Globus pallidus (tissue), 1 donor: ENCODE measurements at places on chromosomes 6 and 20.

- no peak for DNase-seq
Measured at GRCh38 chr6:20985821-20986220, 451.6 kb downstream of the CDKAL1 start.

DNA sequence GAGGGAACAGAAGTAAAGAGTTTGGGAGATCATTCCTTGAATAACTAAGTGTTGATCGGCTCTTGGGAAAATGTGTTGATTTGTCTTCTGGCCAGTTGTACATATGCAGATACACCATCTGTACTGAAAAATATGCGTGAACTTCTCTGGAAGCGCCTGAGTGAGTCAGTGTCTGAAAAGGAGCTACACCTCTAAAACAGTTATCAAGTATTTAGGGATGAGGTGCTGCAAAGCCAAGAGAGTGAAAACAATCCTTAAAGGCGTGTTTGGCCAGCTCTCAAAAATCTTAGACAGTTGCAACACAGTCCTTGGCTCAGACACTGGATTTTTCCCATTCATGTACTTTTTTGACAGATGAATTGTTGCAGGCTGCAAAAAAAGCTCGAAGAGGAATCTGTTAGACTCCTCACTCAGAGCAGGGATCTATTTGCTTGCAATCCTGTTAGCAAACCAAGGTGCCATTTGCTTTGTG, 61.3 kb downstream of the BMP6 start:
- no peak for DNase-seq

DNA sequence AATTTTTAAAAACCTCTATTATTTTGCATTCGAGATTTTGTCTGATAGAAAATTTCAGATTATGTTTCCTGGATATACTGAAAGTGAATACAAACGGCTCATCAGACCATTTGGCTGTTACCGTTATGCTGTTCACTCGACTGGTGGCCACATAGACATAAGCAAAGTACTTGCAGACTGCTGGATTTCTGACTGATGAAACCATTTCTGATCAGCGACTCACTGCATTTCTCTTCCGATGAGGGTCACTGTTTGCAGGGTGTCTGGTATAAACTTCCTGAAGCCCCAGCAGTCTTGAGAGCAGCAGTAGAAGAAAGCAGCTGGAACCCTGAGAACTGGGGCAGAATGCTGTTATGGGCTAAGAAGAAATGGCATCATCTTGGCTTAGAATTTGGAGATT, 17.7 kb downstream of the SNX9 start:
- DNase-seq = no peak

DNA sequence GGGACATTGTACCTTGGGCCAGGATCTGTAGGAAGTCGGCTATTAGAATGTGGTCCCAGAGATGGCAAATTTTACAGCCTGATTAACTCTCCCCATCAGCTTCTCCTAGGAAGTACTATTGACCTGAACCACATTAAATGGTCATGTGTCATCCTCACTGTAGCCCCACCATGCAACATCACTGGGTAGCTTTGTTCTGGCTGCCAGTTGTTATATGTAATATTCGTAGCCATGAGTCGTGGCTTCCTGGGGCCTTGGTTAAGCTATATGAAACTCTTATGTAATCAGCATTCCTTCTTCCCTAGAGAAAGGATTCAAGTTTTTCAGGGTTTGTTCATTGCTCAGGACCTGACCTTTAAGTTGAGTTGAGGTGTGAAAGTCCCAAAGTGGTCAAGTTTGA, 125.7 kb downstream of the ANKS1A start:
- DNase-seq = no peak

- DNase-seq = no peak
Measured at GRCh38 chr20:48841196-48841874, 13.5 kb upstream of the PREX1 start.

GRCh38 chr20:63855363-63856097, 5.8 kb upstream of the ABHD16B start:
- no peak for DNase-seq

- peak; percentile 86 for DNase-seq
Measured at GRCh38 chr6:30721198-30722024, 1.3 kb downstream of the TUBB start.
